ENCODE measurements at places on chromosomes 12 and 14. TPM values are rescaled to one million over a fixed set of nuclear protein-coding genes. Genes with fewer than 3 reads are reported as not detected.

DNA sequence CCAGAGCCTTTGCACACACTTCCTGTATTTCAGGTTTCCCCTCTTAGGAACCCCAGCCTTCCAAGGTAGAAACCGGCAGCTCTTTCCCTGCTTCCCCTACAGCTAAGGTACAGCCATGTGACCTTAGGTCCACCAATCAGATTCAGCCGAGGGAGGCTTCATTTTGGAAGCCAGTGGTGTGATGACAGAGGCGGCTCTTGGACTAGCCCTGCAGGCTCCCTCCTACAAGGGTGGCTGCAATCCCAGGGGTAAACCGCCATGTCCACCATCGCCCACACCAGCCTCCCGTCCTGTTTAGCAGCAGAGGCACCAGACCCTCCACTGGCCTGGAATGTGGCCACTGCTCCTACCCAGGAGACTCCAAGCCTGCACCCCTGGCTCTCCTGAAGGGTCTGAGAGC is 65.6 kb downstream of the SERPINA3 start:
- no peak for DNase-seq

DNA sequence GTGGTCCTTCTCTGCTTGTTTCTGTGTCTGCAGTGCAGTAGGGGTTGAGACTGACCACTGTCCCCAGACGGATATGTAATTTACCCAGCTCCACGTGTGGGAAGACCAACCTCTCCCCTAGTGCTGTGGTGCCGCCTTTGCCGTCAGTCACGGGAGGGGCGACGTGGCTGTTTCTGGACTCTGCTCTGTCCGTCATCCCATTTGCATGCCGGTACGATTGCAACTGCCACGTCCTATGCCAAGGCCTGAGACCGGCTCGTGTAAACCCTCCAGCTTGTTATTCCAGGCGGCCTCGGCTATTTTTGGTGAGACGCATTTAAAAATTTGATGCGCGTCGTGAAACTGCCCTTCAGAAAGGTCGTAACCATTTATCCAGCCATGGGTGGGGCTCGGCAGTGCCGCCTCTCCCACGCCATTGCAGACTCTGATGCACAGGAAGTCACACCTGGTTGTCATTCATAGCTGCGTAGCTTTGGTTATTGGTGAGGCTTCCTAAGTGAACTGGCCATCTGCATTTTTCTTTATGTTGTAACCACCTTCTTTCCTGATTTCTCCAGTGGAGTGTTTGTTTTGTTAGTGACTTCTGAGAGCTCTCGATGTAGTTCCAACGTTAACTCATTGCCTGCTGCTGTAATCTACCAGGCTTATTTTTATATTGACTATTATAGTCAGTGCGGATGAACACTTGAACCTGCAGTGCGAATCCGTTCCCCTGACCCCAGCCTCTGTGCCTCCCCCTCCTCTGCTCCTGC is 75.1 kb downstream of the ADGRD1 start:
- DNase-seq: no peak

- no peak for DNase-seq
These were observed 250.9 kb downstream of the C12orf75 start for GRCh38 chr12:105581420-105581819.

DNA sequence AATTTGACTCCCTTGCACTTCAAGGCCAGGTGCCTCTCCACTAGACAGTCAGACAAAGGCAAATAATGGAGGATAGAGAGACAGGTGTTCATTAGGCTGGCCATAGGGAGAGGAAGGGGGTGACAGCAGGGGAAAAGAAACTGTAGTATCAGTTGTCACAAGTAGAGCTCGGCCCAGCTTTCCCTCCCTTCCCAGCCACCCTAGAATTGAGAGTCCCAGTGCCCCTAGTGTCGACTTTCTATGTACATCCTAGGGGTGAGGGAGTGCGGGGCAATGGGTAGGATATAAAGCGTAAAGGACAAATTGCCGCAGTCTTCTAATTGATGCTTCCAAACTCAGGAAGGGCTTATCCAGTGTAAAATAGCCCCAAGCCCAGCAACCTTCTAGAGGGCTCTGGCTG is 39.0 kb downstream of the BAZ2A start:
- DNase-seq: no peak

GRCh38 chr14:23153851-23154796 is 29.3 kb downstream of the SLC7A8 start:
- DNase-seq: peak; percentile 92

DNA sequence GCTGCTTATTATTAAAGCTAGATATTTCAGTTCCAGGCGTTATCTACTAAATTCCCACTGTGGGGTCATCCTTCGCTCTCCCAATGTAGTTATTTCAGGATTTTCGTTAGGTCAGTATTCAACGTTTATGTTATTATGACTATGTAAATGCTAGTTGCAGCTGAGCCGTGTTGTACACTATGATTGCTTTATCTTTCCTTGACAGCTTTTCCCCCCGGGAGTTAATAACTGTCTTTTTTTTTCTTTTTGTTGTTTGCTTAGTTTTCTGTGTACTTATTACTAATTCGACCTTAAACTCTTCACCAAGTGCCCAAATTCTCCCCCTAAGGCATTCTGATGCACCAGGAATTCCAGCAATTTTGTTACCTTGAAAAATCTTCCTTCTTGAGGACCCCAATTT is 48.5 kb downstream of the SUDS3 start:
- DNase-seq: no peak

GRCh38 chr12:13816394-13816793 is 165.0 kb downstream of the GRIN2B start:
- no peak for DNase-seq

DNA sequence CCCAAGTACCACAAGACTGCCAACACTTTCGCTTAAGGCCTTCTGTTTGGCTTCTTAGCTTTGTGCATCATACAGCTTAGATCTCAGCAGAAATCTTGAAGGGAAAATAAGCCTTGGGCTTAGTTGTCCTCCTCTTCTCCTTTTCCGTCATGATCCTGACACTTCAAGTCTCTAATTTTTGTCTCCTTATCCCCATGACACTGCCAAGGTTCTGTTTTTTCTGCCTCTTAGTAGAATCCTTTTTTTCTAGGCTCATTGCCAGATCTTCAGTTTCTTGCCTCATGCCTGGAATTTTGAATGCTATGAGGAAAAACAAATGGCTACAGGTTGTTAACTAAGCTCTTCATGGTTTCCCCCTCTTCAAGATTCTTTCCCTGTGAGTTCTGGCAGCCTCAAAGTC is 450.4 kb downstream of the LRFN5 start:
- DNase-seq: no peak

The PRIMA1 gene
- 7.3 TPM for total RNA-seq

The IPO8 gene
- 25.2 TPM for total RNA-seq

The KERA gene
- total RNA-seq: not detected

All from left ventricle myocardium inferior (tissue), 1 donor.